ENCODE measurements at places on chromosomes 2 and 18.

- peak; percentile 74 for DNase-seq
Measured at GRCh38 chr2:12046641-12047040, 300.2 kb downstream of the LPIN1 start.

- DNase-seq = no peak
Measured at GRCh38 chr2:141569941-141570340, 560.9 kb downstream of the LRP1B start.

- no peak for DNase-seq
Measured at GRCh38 chr2:232584238-232584637, 33.7 kb downstream of the EIF4E2 start.

- peak; percentile 88 for DNase-seq
Measured at GRCh38 chr2:66434679-66435548, at the start of gene MEIS1. TSS of gene MEIS1 (plus strand) at chr2:66435125. CDS start at chr2:66435857, 732 bp downstream.

DNA sequence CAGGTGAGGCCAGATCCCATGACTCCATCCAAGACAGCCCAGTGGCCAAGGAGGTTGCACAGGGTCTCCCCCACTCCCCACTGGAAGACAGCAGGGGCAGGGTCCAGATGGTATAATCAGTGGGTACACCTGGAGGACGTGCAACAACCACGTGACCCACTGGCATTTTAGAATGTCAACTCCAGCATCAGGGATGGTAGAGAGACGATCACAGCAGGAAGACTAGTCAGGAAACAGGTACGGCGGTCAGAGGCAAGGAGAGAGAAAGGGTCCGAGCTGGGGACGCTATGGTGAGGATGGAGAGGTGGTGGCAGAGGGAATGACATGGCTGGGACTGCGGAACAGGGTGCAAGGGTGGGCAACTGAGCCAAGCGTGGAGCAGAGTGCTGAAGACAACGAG is 23.0 kb downstream of the SERTAD2 start:
- DNase-seq = no peak

GRCh38 chr2:128390256-128390990 is 71.8 kb upstream of the HS6ST1 start:
- DNase-seq = no peak

DNA sequence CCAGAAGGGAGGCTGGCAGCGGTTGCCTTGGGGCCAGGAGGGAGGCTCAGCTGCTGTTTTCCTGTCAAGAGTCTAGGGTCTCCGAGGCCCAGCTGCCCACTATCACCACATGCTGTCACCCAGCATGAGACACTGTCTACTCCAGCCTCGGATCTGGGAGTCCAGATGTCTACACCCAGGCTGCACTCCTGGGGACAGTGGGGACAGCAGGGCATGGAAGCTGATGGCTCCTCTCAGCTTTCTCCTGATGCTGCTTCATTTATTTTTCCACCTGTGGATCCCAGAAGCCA is 134.0 kb downstream of the PTGR3 start:
- no peak for DNase-seq

DNA sequence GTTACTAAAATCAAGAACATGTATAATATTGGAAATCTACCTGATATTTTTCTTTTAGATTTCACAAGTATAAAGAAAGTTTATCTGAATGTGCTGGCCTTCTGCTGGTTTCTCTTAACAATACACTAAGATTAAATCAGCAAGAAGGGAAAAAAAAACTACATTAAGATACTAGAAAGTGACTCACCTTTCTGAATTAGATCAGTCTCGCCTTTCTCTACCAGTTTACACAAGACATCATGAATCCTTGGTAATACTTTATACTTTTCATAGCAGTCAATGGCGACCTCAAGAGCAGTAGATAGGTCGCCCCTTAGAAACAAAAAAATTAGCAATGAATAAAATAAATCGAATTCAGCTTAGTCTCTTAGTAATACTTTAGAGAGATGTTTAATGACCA is 61.2 kb downstream of the LRPPRC start:
- no peak for DNase-seq

GRCh38 chr2:117308861-117309770 is 505.4 kb upstream of the DDX18 start:
- no peak for DNase-seq

DNA sequence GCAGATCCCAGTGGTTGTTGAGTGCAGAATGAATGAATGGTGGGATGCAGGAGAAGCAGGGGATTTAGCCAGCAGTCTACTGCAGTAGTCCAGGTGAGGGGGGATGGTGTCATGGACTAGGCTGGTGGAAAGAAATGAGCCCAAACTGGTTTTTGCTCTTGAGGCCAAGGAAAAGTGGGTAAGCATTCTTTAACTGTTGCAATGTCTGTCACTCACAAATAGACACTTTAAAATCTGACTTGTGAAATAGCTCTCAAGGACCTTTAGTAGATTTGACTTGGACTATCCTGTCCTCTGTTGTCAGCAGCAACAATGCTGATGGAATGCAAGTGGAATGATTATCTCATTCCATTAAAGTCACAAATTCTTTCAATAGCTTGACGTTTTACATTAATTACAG is 37.5 kb upstream of the STK17B start:
- DNase-seq = no peak

GRCh38 chr2:130768191-130768855 is 13.0 kb downstream of the AMER3 start:
- DNase-seq = no peak

- DNase-seq = no peak
Measured at GRCh38 chr18:49531678-49532153, 30.1 kb upstream of the LIPG start.

- no peak for DNase-seq
Measured at GRCh38 chr2:204529795-204530463, 15.3 kb upstream of the PARD3B start.

- DNase-seq = no peak
Measured at GRCh38 chr2:147273106-147273505, 571.7 kb upstream of the ACVR2A start.

DNA sequence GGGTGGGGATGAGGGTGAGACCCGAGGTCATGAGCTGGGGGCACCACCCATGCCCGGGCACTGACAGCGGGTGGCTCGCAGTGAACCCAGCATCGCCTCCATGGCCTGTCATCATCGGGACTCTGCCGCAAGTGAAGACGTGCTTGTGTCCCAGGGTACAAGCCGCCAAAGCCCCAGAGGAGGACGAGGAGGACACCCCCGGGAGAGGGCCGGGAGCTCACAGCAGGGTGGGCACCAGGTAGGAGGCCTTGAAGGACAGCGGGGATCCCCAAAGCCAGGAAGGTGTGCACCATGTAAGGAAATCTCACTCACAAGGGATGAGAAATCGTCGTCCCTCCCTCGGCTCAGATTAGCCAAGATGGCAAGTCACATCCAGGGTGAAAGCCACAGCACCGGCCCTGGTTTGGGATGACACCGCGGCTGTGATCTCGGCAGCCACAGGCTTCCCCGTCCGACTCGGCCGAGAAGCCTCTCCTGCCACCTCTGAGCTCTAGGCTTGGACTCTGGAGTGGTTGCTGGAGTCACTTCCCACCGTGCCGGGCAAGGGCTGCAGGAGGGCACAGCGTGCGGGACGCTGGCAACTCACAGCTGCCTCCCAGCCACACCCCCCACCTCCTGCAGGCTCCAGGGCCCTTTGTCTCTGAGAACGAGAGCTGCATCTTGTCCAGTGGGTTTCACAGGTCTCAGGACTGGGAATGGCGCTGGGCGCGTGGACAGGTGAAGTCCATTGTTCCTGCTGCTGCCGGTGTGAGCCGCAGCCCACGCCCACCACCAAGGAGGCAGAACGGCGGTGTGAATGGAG is 81.6 kb upstream of the CTDP1 start:
- DNase-seq = no peak

GRCh38 chr2:190791347-190791975 is 89.2 kb upstream of the GLS start:
- DNase-seq = peak; percentile 59

- no peak for DNase-seq
Measured at GRCh38 chr2:108396845-108397244, 19.1 kb downstream of the SULT1C4 start.

DNA sequence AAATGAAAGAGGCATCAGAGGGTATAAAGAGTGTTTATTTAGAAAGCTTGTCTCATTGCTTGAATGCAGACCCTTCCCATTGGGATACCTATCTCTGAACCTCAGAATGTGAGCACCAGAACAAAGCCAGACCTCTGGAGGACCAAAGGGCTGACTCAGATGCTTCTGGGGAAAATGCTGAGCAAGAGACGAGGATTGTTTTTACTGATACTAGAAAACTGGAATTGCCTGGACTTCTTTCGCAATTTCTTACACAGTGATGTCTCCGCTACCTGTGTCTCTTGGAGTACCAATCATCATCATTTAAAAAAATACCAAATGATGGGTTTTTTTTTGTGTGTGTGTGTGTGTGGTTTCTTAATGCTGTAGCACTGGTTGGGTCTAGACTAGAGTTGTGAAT is 55.6 kb upstream of the CCDC85A start:
- DNase-seq = no peak

- DNase-seq = no peak
Measured at GRCh38 chr2:42743659-42743990, 20.3 kb downstream of the OXER1 start.

GRCh38 chr2:224444021-224444420 is 42.1 kb upstream of the FAM124B start:
- no peak for DNase-seq

GRCh38 chr2:66441581-66442320 is 6.8 kb downstream of the MEIS1 start:
- no peak for DNase-seq

DNA sequence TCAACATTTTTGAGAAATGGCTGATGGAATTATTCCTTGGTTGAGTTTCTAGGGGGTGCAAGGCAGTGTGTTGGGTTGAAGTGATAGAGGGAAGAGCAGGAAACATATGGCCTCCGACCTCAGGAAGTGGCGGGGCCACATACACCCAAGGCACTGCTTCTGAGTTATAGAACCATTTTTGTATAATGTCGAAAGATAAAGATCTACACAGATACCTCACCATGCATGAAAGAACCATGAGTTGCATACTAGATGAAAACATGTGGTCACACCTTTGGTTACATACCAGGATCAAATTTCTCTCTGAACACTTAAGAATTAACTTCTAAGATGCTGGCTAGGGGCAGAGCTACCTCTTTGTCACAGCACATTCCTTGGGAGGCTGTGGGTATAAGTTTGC is 23.2 kb downstream of the LAMA3 start:
- DNase-seq = no peak

- DNase-seq = no peak
Measured at GRCh38 chr2:46555011-46555410, 75.6 kb downstream of the TMEM247 start.

- DNase-seq = no peak
Measured at GRCh38 chr2:159147690-159148089, 138.8 kb downstream of the WDSUB1 start.

DNA sequence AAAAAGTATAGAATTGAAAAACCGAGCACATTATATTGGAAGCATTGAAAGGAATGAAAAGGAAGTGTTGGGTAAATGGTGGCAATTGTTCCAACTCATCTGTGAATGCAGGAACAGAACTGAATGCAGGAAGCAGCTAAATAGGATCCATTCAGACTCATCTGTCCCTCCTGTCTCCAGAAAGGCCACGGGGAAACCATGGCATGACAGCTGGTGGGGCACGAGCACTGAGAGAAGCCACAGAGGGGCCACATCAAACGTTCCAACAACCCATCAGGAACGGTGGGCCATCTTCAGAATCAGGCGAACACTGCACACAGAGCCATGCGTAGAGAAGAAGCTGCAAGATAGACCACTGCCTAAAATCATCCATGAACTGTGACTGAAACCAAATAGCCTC is 138.5 kb upstream of the SLC35G4 start:
- DNase-seq = no peak

DNA sequence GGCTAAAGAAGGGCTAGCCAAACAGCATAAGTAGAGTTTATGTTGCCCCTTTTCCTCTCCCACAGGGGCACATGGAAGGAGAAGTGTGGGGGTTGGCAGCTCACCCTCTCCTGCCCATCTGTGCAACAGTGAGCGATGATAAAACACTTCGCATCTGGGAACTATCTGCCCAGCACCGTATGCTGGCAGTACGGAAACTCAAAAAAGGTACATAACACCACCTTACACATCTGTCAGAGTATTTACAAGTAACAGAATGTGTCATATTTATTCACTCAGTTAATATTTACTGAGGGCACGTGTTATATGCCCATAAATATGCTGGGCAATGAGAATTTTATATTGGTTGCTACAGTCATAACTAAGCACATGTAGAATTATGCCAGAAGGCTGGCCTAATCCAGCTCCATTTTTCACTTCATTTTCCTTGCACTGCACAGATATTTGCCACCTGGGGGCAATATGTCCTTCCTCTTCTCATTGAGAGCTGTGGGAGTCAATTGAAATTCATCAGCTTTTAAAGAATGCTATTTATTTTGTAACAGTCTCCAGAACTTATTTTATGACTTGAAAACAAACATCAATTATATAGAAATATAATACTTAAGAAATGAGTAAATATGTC is 150.6 kb downstream of the RTN4 start:
- DNase-seq = peak; percentile 26

DNA sequence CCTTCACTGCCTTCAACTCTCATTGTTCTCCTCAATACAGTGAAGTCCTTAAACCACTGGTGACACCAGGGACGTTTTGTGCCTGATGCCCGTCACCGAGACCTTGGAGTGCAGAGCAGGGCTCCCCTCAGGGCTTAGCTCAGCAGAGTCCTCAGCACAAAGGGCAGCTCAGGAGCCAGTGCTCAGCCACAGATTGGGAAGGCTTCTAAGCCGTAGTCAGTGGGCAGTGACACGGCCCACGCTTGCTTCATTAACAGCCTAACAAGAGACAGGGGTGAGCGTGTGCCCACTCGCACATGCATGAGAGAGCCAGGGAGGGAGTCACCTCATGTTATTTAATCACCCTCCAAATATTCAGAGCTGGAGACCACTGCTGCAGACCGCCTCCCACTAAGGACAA is 137.5 kb downstream of the SH3RF3 start:
- no peak for DNase-seq

DNA sequence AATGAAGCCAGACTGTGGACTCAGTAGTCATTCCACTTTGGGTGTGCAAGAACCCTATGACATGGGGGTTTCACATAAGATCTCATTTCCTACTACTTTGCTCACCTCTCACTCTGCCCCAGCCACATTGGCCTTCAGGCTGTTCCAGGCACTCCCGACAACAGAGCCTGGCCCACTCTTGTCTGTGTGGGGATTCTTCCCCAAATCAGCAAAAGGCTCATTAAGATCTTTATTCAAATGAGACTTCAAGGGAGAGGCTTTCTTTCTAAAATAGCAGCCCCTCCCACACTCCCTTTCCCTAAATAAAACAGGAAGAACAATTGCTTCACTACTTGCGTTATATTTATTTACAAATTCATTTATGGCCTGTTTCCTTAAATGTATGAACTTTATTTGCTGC is 3.5 kb upstream of the CDC42EP3 start:
- DNase-seq = no peak

DNA sequence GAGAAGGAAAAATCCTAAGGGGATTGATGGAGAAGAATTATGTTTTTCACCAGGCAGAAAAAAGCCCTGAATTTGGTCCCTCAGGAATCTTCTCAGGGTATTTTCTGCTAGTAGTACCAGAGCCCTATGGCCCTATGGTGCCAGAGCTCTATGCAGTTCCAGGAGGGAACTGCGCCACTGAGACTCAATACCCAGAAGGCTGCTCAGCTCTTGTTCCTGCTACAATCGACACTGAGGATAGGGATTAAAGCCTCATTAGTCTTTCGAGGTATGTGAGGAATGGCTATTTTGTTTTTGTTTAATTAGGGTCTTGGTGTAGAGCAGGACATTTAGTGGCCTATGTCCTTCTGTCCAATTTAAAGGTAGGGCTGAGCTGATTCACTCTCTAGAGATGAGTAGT is 21.7 kb upstream of the PPP3R1 start:
- DNase-seq = no peak

- peak; percentile 54 for DNase-seq
Measured at GRCh38 chr2:20917719-20918572, 95.0 kb upstream of the LDAH start.

GRCh38 chr2:227402959-227403358 is 15.2 kb upstream of the SCYGR1 start:
- peak; percentile 69 for DNase-seq
